ENCODE measurements at places on chromosomes 4 and X.

GRCh38 chrX:6759655-6760375 lies 224.9 kb upstream of the VCX3A start:
- no peak for DNase-seq

DNA sequence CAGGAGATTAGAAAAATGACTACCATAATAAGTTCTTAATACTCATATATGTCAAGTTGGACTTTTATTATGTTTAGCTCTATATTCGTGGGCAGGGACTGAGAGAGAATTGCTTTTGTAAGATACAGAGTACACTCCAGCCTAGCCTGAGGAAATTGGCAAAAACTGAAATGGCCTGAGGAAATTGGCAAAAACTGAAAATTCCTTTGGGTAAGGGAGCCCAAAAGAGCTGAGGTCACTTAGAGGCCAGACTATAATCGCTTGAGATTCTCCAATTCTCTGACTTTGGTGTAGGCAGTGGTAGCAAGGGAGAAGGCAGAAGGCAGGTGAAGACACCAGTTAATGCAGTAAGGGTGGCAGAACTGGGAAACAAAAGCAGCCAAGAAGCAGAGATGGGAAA lies 124.5 kb upstream of the HCCS start:
- DNase-seq, result no peak

DNA sequence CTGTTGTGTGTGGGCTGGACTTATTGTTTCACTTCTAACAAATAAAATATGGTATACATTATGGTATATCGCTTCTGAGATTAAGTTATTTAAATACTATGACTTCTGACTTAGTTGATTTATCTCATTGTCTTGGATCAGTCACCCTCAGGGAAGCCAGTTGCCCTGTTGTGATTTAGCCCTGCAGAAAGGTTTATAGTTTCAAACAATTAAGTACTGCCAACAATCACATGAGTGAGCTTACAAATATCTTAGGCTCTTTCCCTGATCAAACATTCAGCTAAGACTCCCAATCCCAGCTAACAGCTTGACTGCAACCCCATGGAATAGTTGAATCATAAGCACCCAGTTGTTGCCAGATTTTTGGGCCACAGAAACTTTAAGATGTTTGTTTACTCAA lies 85.4 kb downstream of the MAGEC1 start:
- DNase-seq, result no peak

- no peak for DNase-seq
Observed at GRCh38 chrX:22037225-22037624, 5.1 kb downstream of the PHEX start.

DNA sequence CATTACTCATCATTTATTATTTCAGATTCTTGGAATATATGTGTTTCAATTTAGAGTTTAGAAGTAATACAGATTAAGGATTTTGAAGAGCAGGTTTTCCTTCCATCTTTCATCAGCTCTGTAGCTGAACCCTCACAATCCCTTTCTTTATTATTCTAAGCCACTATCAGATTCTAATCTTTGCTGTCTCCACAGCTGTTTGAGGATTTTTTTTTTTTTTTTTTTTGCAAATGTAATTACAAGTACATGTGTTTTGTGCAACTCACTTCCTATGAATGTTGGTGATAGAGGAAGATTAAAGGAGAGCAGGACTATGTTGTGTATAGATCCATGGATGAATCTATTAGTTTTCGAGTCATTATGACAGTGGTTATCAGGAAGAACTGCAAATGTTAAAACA lies 87.4 kb upstream of the TENM3 start:
- DNase-seq, result no peak

DNA sequence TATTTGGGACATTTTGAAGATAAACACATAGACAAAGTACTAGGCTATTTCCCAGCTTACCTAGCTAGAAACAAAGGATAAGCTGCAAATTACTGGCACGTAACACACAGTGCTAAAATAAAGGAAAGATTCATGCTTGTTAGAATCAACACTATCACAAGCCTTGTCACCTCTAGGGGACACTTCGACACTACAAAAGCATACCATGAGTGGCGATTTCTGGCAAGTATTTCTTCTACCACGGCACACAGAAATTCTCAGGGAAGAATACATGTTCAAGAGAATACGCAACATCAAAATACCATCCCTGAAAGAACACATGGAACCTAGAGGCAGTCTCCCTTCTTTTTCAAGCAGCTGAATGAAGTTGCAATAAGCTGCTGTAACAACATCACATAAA lies 5.1 kb downstream of the MECP2 start:
- DNase-seq, result no peak
